ENCODE measurements at places on chromosomes 11 and 22.
A peak's percentile ranks its signal among the peaks of the same experiment; 100 is the strongest.

DNA sequence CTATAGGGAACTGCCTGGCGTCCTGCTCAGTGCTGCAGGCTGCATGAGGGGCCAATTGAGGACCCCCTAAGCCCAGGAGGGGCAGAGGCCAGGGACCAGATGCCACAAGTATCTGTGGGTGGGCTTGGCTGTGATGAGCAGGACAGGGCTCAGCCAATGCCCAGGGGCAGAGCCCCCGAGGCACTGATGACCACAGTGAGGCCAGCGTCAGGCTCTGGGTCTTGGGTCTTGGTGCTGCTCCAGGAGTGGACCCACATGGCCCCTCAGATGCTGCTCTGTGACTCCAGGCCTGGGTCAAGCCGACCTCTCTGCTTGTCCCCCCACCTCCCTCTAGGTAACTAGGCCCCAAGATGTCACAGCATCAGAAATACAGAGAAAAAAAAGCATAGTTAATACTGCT, 50.6 kb downstream of the RTN4R start:
- DNase-seq, result no peak

DNA sequence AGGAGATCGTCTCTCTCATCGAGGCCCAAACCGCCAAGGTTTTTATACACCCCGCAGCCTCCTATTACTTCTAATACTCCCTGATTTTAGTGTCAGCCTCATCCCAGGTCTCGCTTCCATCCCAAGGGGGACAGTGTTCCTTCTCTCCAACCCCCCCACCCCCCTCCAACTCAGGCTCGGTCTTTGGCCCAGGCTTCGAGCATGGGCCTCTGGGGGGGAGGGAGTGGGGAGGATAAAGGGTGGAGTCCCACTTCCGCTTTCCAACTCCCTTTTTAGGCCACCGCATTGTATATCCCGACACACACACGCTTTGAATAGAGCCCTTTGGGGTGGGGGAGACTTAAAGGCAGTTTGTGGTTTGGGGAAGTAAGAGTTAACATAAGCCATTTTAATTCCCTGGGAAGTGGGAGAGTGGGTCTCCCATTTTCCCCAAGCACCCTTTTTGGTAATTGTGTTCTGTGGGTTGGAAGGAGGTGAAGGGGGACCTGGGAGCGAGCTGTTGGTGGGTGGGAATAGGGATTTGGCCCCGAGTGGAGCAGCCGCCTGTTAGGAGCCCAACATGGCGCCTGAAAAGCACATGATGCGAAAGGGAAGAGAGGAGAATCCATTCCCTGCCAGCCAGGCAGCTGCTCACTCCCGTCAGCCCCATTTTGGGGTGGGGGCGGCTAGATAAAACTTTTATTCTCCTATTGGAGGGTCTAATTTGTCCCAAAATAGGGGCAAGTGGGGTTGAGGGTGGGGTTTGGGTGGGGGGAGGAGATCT, 844 bp downstream of the PCF11 start:
- peak; percentile 34 for DNase-seq

DNA sequence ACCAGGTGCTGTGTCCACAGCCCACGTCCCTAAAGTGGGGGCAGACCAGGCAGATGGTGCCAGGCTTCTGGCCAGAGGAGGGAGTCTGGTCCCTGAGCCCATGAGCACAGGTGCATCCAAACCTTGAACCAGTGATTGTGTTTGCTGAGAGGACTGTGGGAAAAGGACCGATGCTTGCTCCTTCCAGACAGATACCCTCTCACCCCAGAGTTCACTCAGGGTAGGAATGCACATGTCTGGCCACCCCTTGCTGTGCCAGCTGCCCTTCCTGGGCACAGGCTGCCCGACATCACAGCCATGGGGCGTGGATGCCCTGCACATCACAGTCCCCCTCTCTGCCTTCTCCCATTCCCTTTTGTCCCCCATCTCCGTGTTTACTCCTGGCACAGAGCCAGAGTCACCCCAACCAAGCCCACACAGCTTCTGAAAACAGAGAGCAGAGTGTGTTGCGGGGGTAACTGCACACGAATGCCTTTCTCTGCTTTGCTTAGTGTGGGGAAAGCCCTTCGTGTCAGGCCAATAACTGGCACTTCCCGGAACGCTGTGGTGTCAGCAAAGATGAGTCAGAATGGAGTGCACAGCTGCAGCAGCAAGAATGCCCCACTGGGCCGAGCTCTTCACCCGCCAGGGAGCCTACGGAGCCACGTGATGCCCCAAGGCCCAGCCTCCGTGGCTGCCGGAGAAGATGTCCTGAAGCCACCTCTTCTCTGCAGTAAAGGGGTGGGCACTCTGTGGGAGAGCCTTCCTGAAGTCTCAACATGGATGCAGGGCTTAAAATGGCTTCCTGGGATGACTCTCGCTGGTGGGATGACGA, 7.6 kb downstream of the CARS1 start:
- DNase-seq, result peak; percentile 87

DNA sequence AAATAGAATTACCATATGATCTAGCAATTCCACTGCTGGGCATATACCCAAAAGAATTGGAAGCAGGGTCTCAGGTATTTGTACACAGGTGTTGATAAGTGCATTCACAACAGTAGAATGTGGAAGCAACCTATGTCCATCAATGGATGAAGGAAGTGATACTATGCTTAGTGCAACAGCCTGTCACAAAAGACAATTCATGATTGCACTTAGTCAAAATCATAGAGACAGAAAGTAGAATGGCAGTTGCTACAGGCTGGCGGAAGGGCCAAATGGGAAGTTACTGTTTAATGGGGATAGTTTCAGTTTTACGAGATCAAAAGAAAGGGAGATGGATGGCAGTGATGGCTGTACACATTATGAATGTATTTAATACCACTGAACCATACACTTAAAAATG, 42.0 kb downstream of the SGSM3 start:
- DNase-seq, result no peak

DNA sequence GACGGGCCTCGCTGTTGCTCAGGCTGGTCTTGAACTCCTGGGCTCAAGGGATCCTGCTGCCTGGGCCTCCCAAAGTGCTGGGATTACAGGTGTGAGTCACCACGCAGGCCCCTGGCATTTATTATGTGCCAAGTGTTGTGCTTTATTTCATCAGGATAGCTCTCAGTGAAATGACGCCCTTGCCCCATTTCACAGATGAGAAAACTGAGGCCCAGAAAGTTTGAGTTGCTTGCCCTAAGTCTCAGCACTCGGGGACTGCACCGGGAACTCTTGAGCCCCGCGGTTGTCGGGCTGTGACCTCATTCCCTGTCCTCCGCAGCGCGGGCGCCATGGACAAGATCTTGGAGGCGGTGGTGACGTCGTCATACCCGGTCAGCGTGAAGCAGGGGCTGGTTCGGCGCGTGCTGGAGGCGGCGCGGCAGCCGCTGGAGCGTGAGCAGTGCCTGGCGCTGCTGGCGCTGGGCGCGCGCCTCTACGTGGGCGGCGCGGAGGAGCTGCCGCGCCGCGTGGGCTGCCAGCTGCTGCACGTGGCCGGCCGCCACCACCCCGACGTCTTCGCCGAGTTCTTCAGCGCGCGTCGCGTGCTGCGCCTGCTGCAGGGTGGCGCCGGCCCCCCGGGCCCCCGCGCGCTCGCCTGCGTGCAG, 7.3 kb downstream of the USP35 start:
- no peak for DNase-seq

- no peak for DNase-seq
Observed at GRCh38 chr11:79308429-79308828, 132.4 kb downstream of the TENM4 start.
